Activated T-helper 2 cell treated with anti-CD3 and anti-CD28 coated beads, Interferon-gamma antibody, Interleukin-2, Interleukin-4, amounts not matched to agents 10 μg/mL and 5 μg/mL and 100 μg/mL, durations not matched to agents 14 hours and 24 hours and 36 hours (primary cell): ENCODE measurements at places on chromosomes 5 and 9. TPM values are rescaled to one million over a fixed set of nuclear protein-coding genes. Genes with fewer than 3 reads are reported as not detected.

GRCh38 chr5:74164725-74165235, 475.7 kb downstream of the ENC1 start:
- DNase-seq = no peak

The ECSCR gene
- total RNA-seq = 1.0 and 1.7 TPM in 2 replicates

The ZNF782 gene
- 4.5 and 4.7 TPM in 2 replicates for total RNA-seq

DNA sequence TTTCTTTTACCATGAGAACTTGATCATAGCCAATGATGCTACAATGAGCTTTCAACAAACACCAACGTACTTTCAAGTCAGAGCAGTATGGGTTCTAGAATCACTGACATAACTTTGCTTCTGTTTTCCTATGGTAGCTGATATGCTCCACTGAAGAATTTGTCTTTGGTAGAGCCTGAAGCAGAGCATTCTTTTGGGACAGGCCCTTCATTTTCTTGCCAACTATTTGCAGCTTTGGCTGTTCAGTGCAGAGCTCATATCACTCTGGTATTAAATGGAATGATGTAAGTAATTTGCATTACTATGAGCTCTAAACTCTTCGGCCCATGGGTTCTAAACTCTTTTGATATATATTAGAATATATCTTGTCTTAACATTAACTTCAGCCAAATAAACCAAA, 51.8 kb upstream of the APC start:
- DNase-seq = no peak

DNA sequence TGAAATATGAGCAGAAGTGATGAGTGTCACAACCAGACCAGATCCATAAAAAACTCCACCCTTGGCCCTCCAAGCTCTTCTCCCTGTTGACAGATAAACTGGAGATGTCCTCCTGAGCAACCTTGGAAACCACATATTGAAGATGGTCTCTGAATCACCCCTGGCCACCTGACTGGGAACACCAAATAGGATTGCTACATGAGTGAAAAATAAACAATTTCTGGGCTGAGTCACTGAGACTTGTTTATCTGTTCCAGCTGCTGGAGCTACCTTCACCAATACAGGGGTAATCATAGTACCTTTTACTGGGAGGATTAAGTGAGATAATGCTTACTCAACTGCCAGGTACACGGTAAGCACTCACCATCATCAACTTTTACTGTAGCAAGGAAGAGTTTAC, 53.3 kb downstream of the PCA3 start:
- DNase-seq = no peak

- DNase-seq = no peak
These were observed 33.0 kb downstream of the ITK start for GRCh38 chr5:157213527-157214243.

The NOL6 gene
- 61.9 and 65.3 TPM in 2 replicates for total RNA-seq

- no peak for DNase-seq
These were observed 133.1 kb upstream of the CDH12 start for GRCh38 chr5:22986281-22986680.
